Activated naive CD8-positive, alpha-beta T cell treated with anti-CD3 and anti-CD28 coated beads for 36 hours (primary cell): ENCODE measurements at places on chromosomes 4 and X.

GRCh38 chrX:139563251-139563650 lies 32.7 kb downstream of the F9 start:
- DNase-seq, result no peak
- H3K36me3 ChIP-seq, result no peaks in the 10 kb centered on the region
- H3K4me1 ChIP-seq, result no peaks in the 10 kb centered on the region

DNA sequence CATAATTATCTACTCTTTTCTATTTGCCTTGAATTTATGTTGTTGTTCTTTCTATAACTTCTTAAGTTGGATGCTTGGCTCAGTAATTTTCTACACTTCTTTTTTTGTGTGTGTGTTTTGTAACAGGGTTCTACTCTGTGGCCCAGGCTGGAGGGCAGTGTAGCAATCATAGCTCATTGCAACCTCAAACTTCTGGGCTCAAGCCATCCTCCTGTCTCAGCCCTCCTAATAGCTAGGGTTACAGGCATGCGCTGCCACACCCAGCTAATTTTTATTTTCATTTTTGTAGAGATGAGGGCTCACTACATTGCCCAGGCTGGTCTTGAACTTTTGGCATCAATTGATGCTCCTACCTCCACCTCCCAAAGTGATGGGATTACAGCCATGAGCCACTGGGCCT lies 20.7 kb upstream of the UCHL1 start:
- no peak for DNase-seq
- H3K27ac ChIP-seq, result no peak overlapping the region
- H3K36me3 ChIP-seq, result no peaks in the 10 kb centered on the region
- H3K4me1 ChIP-seq, result no peaks in the 10 kb centered on the region
- H3K4me3 ChIP-seq, result no peak overlapping the region

DNA sequence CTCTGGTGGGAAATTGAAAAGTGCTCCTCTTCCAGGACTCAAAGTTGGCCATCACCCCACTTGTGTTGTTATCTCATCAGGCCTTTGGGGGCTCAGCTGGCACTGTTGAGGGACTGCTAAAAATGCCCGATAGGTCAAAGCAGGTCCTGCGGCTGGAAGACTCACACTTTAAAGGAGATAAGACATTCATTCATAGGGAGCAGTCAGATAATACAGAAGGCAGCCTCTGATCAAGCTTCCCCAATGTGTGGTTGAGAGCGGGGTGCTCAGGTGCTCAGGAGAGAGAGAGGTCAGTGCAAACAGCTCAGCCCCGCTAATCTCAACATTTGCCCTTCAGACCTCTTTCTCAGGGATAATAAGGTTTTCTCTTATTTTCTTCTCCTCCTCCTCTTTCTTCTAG lies 70.3 kb downstream of the TMEM154 start:
- no peaks in the 10 kb centered on the region for H3K4me1 ChIP-seq
- no peaks in the 10 kb centered on the region for H3K27me3 ChIP-seq
- H3K27ac ChIP-seq, result no peak overlapping the region

- no peak overlapping the region for H3K27ac ChIP-seq
- H3K36me3 ChIP-seq, result peaks cover 4% of the 10 kb centered on the region
- no peaks in the 10 kb centered on the region for H3K4me1 ChIP-seq
- no peaks in the 10 kb centered on the region for H3K27me3 ChIP-seq
- DNase-seq, result no peak
Measured at GRCh38 chr4:41028392-41029076, 185.8 kb downstream of the APBB2 start.

GRCh38 chr4:109562457-109563239 lies 2.6 kb downstream of the MCUB start:
- H3K36me3 ChIP-seq, result peaks cover 26% of the 10 kb centered on the region
- H3K27ac ChIP-seq, result peak overlapping the region; percentile 2

DNA sequence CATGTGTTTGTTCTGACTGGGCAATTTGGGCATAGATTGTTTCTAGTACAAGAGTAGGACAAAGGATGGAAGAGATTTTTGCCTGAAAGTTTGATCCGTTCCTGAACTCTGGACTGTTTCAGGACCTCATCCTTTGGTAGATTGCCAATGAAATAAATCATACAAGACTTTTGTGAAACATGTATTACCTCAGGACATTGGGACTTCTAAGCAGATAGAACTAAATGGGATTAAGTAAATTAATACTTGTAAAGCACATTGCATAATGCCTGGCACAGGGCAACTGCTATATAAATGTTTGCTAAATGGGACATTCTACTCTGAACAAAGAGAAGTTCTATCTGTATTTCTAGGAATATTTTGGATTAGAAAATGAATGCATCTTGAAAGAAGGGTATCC lies 164.8 kb upstream of the RPS6KA3 start:
- peaks cover 26% of the 10 kb centered on the region for H3K4me1 ChIP-seq
- peaks cover 1% of the 10 kb centered on the region for H3K36me3 ChIP-seq
- no peaks in the 10 kb centered on the region for H3K27me3 ChIP-seq
- no peak overlapping the region for H3K4me3 ChIP-seq
- no peak for DNase-seq
